ENCODE measurements at places on chromosomes 12 and 14. TPM values are rescaled to one million over a fixed set of nuclear protein-coding genes. Genes with fewer than 3 reads are reported as not detected.

Gene SLC35F4
- polyA plus RNA-seq, result not detected

Gene TMEM233
- 0.14 TPM for polyA plus RNA-seq

Gene KRT78
- polyA plus RNA-seq, result not detected

Gene SLC5A8
- polyA plus RNA-seq, result not detected

Gene PDE3A
- polyA plus RNA-seq, result 0.50 TPM

Gene AQP2
- not detected for polyA plus RNA-seq

Gene COL2A1
- polyA plus RNA-seq, result not detected

Gene TNFAIP2
- 19.8 TPM for polyA plus RNA-seq

Gene DNAH10
- 0.47 TPM for polyA plus RNA-seq

Gene MMP19
- 2.4 TPM for polyA plus RNA-seq

Gene TMEM63C
- polyA plus RNA-seq, result 0.13 TPM

Gene KRT73
- not detected for polyA plus RNA-seq

Gene SCYL2
- polyA plus RNA-seq, result 12.8 TPM

Gene NYNRIN
- polyA plus RNA-seq, result 0.99 TPM

Gene FOS
- polyA plus RNA-seq, result 13.2 TPM

Gene CRIP2
- 30.6 TPM for polyA plus RNA-seq

Gene SAMD15
- 0.10 TPM for polyA plus RNA-seq

Gene ACVR1B
- 4.0 TPM for polyA plus RNA-seq

Gene USP44
- polyA plus RNA-seq, result 0.03 TPM

Gene CHST11
- polyA plus RNA-seq, result 1.2 TPM

Gene PSMB5
- 152 TPM for polyA plus RNA-seq
